ENCODE measurements at places on chromosomes 7 and 10.

DNA sequence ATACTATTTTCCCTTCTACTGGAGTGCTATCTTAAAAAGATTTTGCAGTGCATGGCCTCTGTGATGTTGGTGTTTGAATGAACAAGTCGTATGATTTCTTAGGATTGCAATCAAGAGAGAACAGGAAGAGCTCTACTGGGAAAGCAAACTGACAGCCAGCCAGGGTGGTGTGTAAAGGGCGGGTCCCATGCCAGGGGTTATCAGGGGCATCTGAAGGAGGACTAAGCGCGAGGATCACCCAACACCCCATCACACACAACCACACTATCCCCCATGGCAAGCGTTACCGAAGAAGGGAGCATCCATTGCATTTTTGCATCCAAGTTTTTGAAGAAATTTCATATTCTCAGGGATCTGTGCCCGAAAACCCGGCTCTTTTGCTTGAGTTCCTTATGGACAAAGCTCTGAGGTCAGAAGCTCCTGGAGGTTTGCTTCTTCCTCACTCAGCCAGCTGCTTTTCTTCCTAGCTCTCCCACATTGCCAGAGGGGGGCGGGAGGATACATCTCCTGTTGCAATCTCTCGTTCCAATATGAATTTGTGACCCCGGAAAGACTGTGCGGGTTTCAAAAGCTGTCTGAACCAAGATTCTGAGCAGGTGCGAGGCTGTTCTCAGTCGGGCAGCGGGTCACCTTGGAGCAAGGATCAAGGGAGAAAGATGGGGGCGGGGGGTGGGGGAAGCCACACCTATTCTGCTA lies 5.2 kb downstream of the NEUROD6 start:
- no peak for DNase-seq

DNA sequence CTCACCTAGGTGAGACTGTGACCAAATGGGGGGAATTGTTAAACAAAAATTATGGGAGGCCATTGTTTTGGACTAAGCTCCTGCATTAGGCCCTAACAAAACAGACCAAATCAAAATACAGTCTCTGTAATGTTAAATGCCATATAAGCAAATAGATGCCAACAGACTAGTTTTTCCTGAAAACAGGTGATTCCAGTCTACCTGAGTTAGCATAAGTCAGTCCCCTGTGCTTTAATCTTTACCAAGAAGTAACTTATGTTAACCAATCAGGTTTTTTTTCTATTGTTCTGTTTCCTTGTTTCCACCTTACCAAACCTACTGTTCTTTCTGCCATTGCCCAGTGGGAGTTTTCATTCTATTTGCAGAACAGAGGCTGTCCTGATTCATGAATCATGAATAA lies 48.0 kb downstream of the PDZD8 start:
- no peak for DNase-seq

- no peak for DNase-seq
These were observed 41.1 kb downstream of the GPRIN2 start for GRCh38 chr10:46515366-46515765.

GRCh38 chr7:6392712-6393666 lies 54.8 kb downstream of the DAGLB start:
- DNase-seq: no peak

DNA sequence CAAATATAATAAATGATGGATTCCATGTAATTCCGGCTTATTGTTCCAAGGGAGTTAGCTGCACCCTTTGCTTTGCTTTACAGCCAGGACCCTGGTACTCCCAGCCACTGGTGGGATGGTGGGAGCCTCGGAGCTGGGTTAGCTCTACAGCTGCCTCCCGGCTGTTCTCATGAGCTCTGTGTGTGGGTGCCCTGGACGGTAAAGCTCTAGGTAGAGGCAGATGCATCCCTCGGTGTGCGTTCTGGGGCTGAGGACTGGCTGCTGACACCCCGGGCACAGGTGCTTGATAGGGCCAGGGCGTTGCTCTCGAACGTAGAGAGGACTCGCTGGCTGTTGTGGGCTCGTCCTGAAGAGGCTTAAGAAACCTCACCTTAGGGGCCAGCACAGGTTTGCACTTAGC lies 50.1 kb downstream of the PFKP start:
- no peak for DNase-seq

DNA sequence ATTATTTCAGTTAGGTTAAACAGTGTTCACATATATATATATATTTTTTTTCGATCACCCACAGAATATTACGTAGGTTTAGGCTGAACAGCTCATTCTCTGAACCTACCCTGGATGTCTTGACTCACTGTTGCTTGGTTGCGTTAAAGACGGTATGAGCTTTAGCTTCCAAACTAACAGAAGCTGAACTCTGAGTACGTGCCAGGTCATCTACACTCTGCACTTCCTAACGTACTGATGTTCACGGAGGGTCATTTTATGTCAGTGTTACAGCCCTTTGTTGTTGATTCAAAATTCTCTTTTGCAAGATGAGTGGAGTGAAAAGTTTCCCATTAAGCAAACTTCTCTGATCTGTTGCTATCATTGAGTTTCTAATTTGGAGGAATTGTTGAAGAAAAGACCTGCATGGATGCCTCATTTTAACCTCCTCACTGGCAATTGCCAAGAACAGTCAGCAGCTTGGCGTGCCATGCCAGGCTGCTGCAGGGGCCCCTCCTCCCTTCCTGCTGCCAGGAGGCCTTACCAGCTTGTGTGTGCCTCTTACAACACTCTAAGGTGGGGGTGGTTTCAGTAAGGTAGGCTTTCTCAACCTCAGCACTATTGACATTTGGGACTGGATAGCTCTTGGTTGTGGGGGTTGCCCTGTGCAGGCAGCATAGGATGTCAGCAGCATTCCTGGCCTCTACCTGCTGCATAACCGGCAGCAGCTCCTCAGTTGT lies 44.3 kb downstream of the INSYN2A start:
- no peak for DNase-seq

DNA sequence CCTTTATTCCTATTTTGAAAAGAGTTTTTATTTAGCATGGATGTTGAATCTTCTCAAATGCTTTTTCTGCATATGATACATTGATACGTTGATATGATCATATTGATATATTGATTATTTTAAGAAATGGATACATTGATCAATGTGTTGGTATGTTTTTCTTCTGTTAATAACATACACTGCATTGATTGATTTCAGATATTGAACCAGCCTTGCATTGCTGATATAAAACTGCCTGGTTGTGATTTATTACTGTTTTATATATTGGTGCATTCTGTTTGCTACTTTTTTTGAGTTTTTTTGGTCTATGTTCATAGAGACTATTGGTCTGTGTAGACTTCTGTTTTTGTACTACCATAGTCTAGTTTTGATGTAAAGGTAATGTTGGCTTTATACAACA lies 26.8 kb upstream of the RABGEF1 start:
- no peak for DNase-seq

- no peak for DNase-seq
These were observed 188.7 kb downstream of the DNAJB6 start for GRCh38 chr7:157525491-157525915.

GRCh38 chr10:62183442-62183841 lies 85.2 kb downstream of the RTKN2 start:
- no peak for DNase-seq

GRCh38 chr7:130096243-130096827 lies 26.0 kb downstream of the KLHDC10 start:
- DNase-seq: no peak

GRCh38 chr7:158531661-158532060 lies 56.0 kb downstream of the PTPRN2 start:
- no peak for DNase-seq

DNA sequence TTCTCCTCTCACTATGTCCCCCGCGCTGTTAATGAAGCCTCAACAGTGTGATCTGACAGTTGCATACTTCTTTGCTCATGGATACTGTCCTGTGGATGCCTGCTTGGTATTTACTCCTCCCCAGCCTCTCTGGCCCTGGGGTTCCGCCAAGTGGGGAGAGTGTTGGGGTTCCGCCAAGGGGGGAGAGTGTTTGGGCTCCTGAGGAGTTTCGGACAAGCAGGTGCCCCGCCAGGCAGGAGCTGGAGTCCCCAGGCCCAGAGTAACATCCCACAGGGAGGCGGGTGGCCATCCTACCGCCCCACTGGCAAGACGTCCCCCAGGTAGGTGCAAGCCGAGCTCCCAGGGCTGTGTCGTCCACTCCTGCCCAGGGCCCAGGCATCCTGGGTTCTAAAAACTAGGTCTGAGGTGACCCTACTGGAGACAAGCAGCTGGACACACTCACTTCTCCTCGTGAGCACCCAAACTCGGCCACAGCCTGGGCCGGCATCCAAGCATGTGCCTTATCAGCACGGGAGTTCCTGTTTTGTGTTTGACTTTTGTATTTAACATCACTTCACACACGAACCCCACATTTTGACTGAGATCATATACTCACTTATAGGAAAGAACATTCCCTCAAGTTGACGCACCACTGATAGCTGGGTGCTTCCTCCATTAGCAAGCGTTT lies 34.2 kb downstream of the CAMK2B start:
- DNase-seq: no peak

DNA sequence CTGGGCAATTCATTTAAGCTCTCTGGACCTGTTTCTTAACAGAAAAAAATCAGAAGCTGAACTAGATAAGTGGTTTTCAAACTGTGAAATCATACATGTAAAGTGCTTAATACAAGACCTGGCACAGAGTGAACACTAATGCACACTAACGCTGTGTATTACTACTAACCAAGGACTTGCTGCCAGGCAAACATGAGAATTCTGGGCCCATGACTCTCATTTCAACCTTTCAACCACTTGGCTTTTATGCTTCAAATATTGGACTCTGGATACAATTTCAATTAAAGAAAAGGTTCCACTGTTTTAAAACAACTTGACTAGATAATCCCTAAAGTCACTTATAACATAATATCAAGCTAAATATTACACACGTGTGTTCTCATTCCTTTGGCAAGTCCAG lies 73.4 kb downstream of the SRPK2 start:
- no peak for DNase-seq

GRCh38 chr7:64087501-64087900 lies 42.3 kb downstream of the ZNF727 start:
- no peak for DNase-seq

DNA sequence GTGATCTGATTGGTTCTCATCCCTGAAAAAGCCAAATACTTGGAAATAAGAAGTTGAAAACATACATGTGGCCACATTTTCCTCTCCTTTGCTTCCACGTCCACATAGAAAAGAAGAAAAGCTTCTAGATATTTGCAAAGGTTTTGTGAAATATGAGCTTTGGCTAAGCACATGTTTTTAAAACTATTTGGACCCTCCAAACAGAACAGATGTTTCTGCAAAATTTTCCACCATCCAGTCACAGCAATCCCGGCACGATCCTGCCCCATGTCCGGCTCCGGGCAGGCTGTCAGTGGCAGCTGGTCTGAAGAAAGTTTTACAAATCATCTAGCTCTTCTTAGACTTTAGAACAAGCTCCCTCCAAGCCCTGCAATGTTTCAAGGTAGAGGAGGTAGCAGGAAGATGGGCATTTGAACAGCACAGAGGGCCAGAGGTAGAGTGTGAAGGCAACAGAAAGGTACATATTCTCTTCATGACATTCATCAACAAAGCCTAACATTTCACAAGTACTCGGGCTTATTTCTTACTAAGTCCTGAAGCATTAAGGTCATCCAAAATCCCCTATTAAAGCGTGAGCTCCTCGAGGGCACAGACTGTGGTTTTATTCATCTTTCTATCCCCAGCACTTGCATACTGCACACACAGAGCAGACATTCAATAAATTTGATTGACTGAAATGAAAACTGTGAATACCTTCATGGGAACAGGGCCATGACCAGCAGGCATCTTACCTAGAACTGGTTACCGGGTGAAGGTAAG lies 110.1 kb downstream of the JAZF1 start:
- DNase-seq: no peak

GRCh38 chr7:77281780-77282478 lies 82.3 kb upstream of the FGL2 start:
- no peak for DNase-seq

DNA sequence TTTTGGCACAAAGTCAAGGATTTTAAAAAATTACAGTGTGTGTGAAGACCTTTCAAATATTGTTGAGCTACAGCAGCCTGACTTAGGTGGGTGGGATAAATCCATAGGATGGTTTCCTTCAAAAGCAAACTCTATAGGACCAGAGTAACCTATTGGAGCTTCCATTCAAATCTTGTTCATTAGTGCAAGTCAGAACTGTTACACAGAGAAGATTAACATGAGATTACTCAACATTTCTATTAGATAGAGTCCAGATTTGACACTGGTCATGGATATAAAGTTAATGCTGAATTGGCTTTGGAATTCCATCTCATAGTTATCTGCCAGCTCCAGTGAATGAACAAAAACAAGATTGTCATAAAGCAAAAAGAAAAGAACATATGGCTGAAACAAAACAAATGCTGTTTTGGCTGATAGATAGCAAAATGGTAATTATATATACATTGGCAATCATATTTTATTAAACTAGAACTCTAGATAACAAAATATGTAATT lies 129.6 kb upstream of the SEMA3A start:
- no peak for DNase-seq

DNA sequence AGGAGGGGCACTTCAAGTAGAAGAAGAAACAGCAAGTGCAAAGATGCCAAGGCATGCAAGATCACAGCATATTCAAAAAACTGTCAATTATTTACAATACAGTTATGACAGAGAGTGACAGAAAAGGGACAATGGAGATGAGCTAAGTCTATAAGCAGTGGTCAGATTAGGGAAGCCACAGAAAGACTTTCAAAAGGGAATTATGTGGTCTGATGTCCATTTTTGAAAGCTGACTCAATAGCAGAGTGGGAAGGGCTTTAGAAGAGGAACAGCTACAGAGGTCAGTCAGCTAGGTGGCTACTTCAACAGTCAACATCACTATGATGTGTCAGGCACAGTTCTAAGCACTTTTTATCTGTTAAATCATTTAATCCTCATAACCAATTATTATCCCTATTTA lies 45.2 kb upstream of the SPOCK2 start:
- peak; percentile 31 for DNase-seq

DNA sequence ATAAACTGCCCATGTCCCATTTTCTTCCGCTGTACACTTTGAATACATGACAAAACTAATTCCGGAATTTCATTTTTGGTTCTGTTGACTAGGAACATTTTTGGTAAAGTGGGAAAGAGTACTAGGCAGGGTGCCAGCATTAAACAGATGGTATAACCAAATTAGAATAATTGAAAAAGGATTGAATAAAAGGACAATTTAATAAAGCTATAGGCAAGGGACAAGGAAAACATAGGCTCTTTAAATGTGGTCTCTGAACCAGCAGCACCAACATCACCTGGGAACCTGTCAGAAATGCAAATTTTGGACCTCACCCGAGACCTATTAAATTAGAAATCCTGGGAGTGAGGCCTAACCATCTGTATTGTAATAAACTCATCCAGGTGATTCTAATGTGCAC lies 376.9 kb downstream of the LRRTM3 start:
- DNase-seq: no peak

DNA sequence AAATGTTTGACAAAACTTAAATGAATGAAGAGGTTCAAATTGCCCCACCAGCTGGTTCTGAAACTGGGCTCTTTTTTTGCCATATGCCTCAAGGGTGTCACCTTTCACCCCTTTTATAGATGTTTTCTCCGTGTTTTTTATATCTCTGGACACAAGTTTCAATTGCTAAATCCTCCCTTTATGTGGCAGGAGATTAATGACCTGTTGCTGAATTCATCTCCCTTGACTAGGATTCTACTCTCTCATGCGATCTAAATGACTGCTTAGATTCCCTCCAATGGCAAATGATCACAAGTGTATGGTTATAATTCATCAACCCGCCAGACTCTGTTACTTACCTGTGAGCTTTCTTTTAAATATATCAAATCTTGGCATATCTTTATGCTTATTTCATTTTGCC lies 677.0 kb upstream of the POT1 start:
- DNase-seq: no peak
